ENCODE measurements at places on chromosomes 7 and 10. TPM values are rescaled to one million over a fixed set of nuclear protein-coding genes. Genes with fewer than 3 reads are reported as not detected.

The TUBB8 gene
- not detected for total RNA-seq

The RBM33 gene
- total RNA-seq = 21.0 TPM

The C10orf120 gene
- total RNA-seq = not detected

The PLCE1 gene
- total RNA-seq = 28.1 TPM

The DMTF1 gene
- total RNA-seq = 25.7 TPM

The CLRN3 gene
- not detected for total RNA-seq

The GATA3 gene
- total RNA-seq = 0.52 TPM

The CDHR1 gene
- total RNA-seq = 1.6 TPM

The CARD11 gene
- 0.55 TPM for total RNA-seq

DNA sequence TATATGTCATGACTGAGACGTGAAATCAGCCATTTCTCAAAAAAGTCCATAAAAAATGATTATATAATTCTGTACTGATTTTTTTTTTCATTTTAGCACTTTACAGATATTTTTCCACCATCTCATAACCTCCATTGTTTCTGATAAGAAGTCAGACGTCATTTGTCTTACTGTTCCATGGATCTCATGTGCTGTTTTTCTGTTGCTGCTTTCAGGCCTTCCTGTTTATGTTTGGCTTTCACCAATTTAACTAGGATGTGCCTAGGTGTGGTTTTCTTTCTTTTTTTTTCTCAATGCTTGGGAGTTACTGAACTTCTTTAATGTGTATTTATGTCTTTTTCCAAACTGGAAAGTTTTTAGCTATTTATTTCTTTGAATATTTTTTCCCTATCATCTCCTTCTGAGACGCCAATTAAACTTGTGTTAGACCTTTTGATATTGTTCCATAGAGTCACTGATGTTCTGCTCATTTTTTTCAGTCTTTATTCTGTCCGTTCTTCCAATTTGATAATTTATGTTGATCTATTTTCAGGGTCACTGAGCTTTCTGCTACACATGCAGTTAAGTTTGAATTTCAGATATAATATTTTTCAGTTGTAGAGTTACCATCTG lies 43.3 kb downstream of the TAF3 start:
- DNase-seq = no peak

DNA sequence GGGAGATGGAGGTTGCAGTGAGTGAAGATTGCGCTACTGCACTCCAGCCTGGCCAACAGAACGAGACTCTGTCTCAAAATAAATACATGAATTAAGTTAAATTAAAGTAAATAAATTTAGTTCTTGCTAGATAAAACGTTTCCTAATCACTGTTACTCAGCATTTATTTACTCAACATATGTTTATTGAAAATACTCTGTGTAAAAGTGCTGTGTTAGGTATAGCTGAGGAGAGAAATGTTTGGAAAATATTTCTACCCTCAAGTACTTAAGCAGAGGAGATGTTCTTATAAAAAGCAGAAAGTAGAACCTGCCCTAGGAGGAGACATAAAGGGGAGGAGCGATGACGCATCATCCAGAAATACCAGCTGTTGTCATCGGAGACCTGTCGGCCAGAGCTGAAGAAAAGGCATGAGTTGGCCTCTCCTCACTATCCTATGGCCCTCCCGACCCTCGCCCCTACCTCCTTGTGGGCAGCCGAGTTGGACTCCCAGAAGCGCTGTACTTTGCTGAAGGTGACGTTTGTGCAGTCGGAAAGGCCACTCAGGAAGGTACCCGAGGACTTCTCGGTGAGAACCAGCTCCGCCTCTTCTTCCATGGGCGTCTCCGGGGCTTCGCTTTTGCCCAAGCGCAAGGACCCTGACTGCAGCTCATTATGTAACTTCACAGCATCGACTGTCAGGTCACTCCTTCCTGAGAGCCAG lies 1.1 kb downstream of the RRP12 start:
- no peak for DNase-seq

- no peak for DNase-seq
Observed at GRCh38 chr7:139232904-139233303, 1.9 kb downstream of the UBN2 start.

- no peak for DNase-seq
Observed at GRCh38 chr7:127692200-127692599, 40.2 kb downstream of the SND1 start.

DNA sequence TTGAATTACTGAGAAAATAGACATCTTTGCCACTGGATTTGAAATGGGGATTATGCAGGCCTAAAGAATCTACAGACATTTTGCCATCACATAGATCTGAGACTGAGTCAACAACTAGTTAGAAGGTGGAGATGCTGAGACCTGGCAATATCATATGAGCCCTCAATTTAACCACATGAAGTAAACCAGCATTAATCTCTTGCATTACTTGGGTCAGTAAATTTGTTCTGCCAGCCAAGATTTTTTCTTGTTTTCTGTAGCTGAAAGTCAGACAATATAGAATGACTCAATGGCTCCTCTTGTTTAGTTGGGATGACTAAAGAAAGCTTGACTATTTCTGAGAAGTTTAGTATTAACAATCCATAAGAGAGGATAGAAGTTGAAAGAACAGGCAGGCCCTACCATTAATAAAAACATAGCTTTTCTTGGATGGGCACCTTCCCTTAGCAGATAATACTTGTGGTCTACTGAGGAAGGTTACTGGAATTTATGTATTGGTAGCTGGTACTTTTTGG lies 396.7 kb upstream of the SORCS1 start:
- DNase-seq = no peak

- no peak for DNase-seq
Observed at GRCh38 chr7:80207501-80207900, 72.9 kb downstream of the GNAI1 start.

DNA sequence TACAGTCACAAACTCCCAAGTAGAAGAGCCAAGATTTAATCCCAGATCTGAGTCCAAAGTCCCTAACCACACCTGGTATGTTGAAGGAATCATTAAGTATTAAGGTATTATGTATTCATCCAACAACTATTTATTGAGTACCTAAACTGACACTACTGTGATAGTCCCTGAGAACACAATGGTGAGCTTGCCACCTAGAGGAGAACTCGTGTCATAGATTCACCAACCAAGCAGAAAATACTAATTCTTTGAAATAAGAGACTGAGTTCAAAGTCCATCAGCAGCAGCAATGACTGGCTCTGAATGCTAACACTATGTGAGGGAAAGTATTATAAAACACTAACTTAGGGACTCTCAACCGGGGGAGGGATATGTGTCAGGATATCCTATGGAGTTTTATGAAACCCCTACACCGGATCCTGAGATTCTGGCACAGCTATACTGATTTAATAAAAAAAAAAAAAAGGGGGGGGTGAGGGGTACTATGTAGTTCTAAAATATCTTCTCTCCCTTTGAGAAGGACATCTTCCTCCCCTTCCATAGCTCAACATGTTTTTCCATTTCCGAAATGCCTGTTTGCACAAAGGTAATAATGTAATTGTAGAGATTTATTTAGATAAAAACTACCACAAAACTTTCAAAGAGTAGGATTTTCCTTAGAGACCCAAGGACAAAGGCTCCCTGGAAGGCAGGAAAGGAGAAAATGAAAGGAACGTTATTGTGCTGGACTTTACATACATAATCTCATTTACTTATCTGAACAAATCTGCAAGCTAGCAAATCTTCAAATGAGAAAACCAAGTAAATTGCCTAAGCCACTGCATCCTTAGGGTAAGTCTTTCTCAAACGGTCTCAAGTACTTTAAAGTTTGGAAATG lies 1.6 kb downstream of the NCOA4 start:
- no peak for DNase-seq

DNA sequence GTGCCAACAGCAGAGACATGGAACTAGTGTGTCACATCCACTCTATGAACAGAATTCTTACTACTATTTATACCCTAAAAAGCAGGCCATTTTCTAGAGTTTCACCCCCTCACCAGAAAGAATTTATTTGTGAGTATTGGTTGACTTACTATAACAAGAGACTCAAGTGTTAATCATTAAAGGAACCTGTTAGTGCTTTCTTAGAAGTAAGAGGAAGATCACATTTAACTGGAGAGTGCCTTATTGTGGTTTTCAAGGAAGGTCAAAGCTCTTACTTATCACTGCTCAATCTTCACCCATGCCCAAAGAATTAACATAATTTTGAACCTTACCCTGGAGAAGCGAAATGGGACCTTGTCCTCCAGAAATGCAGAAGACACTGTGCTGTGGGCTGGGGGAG lies 169.3 kb upstream of the PRSS1 start:
- no peak for DNase-seq

GRCh38 chr10:76333326-76333725 lies 901.9 kb downstream of the LRMDA start:
- no peak for DNase-seq

- DNase-seq = no peak
Observed at GRCh38 chr10:74900297-74900696, 73.9 kb downstream of the KAT6B start.

- DNase-seq = no peak
Observed at GRCh38 chr7:90910136-90910535, 314.0 kb downstream of the CDK14 start.

GRCh38 chr7:101161692-101162471 lies 3.5 kb downstream of the VGF start:
- no peak for DNase-seq

DNA sequence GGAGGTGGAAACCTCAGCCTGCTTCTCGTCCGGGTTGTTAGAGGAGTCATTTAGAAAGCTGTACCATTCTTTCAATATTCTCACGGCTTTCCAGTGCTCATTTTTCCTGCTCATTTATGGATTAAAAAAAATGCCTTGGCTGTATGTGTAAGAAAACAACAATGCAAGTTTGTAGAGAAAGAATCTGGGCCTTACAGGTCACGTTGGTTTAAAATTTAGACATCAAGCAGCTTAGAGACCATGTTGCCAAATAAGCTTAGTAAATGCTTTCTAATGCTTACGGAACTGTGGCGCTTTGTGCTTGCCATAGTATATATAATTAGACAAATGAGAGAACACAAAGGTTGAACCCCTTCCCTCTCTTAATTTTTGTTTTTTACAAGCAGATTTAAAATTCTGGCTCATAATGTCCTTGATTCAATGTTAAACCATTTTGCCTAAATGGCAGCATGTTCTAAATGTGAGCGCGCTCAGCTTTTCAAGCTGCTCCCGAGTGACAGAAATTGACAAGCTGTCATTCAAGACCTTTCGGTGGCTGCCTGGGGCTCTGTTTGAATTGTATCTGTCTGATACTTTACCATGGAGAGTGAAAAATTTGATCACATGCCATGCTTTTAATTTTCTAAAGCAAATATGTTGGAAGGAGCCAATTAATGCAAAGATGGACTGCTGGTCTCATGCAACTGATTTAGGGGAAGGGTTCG lies 1.1 kb downstream of the ARMS2 start:
- no peak for DNase-seq

Measured in right atrium auricular region (tissue), 2 donors.